CD4-positive, alpha-beta T cell treated with Interferon gamma for 1 hour (primary cell): ENCODE measurements at places on chromosomes 2 and 18.

DNA sequence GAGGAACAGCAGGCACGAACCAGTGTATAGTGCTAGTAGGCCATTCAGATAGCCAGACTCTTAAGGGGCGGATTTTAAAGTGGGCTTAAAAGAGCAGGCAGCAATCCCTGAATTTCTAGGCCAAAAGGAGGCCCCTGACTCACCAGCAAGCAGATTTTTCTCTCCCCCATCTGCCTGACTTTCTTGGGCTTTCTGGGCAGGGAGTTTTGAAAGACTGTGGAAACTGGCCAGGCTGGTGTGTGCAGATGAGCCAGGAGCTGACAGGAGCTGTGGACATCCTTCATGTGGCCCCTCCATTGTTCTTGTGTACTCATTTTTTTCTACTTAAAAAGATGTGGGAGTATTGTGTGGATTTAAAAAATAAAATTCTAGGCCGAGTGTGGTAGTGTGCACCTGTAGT lies 59.0 kb downstream of the GLI2 start:
- DNase-seq = no peak

DNA sequence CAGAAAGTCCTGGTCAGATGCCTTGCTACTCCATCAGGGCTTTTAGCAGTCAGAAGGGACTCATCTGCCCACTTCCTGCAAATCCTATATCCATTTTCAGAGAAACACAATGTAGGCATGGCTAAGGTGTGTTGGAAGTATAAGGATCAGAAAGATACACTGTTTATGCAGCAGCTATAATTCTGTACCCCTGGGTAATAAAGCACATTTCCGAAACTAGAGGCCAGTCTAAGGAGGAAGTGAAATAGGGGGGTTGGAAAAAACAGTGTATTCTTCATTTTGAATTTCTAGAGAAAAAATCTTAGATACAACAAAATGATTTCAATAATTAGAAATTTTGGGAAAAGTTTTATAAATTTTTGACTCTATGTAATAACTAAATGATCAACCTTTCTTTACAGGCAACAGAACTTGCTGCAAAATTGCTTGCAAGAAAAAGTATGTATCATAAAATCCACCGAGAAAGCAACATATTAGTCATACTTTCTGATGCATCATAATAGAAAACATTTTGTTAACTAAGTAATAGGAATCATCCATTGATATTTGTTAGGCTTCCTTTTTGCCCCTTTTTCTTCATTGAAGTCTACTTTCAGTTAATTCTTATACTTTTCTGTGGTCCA lies 47.4 kb downstream of the FSIP2 start:
- no peak for DNase-seq

DNA sequence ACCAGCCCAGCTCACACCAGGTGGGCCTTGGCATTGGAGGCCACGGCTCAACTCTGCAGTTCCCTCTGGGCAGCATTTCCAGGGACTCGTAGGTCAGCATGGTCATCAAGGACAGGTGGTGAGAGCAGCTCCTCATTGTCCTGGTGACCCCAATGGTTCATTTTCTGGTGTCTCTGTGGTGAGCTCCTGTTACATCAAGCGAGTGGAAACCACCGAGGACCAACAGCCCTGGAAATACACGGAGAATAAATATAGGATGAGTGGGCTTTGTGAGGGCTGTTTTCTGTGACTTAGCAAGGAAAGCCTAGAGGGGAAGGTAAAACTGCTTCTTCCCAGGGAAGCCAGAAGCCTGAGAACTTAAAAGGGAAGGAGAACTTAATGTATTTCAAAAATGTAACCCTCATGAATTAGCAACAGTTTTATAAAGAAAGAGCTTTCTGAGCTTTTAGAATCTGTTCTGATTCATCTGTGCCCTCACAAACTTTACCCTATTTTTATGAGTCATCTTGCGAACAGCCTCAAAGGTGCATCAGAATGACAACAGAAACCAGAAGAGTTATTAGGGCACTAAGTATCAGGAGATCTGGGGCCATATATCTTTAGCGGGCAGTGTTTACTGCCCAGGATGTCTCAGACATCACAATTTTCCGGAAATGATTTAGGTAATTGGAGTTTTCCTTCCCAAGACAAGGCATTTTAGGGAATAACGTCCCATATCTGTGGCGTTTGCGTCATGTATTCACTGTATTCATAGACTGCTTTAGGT lies 18.7 kb downstream of the C2orf92 start:
- no peak for DNase-seq

- DNase-seq = no peak
Measured at GRCh38 chr2:11030909-11031308, 119.2 kb downstream of the KCNF1 start.

DNA sequence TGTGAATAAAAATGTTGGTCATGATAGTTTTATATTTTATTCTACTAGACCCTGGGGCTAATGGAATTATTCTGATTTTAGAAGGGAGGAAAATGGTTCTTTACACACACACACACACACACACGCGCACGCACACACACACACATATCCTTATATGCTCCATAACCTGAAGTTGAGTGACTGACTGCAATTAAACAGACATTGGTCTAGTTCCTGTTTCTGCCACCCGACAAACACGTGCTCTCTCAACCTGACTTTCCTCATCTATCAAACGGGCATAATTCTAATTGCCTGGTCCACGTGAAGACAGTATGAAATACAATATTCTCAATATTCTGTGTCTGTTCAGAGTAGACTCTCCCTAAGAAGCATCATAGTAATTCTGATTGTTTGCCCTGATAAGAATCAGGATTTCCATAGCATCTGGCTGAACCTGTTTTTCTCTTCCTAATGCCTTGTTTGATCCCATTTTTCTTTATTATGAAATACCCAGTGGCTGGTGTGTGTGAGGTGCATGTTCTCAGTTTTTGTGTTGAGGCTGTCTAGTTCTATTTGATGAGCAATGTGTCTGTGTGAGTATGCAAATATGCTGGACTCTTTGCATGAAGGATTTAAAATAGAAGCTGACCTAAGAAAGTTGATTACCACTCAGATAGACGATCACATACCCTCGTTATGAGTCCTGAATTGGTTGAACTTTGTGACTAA lies 51.0 kb downstream of the SETBP1 start:
- peak; percentile 24 for DNase-seq
